Right forelimb (tissue), 1 donor: ENCODE measurements at places on chromosomes 16 and 17.
A peak's percentile ranks its signal among the peaks of the same experiment; 100 is the strongest.

- no peak for DNase-seq
Measured at GRCh38 chr17:66432411-66432957, 130.1 kb downstream of the PRKCA start.

DNA sequence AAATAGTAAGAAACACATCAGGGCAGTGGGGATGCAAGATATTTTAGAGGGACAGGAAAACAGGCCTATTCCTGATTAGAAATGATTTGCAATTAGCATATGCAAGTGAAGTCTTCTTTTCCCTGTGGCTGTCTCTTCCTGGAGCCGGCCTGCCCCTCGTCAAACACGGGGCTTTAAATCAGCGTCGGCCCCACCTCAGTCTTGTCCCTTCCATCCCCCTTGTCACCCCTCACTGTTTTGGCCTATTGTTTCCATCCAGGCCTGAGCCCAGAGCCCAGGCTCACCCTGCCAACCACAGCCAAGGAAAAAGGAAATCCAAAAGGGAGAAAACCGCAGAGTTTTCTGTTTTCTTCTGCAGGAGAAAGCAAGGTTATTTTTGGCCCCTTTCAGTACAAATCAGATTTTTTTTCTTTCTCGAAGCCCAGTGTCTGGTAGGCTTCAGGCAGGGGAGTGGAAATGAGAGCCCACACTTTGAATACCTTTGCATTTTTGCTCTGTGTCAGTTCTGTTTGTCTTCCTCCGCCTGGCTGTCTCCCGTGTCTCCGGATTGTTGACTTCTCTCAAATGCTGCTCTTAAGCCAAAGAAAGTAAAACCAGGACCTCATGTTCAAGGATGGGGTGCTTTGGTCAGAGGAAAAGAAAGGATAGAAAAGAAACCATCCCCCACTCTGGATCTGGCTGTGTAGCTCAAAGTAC is 399.9 kb upstream of the CDH11 start:
- DNase-seq: no peak

GRCh38 chr16:1395444-1396031 is 19.0 kb downstream of the UNKL start:
- no peak for DNase-seq

DNA sequence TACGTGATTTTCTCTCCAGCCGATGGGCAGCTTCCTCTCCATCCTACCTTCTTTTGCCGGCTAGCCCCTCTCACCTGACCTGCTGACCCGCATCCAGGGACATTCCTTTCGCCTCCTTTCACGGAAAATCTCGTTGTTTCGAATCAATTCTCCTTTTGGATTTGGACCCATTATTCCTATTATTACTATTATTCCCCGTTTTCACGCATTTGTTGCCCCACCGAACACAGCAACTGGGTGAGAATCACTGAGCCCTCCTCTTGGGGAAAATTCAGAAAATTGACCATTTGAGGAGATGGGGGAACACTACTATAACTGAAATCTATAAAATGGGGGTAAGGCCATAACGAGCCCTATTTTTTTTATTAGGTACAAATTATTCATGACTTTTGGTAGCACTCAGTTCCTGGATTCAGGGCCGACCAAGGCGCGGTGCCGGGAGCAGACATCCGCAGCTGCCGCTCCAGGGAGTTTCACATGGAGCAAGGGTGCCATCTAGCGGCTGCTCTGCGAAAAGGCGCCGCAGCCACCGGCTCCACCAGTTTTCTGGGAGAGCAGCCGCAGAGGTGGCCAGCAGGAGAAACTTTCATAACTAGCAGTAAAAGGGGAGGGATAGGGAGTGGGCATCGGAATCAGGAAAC is 3.3 kb upstream of the HOXB8 start:
- DNase-seq: peak; percentile 92

- no peak for DNase-seq
Measured at GRCh38 chr16:8919089-8919933, 37.2 kb downstream of the LITAFD start.

DNA sequence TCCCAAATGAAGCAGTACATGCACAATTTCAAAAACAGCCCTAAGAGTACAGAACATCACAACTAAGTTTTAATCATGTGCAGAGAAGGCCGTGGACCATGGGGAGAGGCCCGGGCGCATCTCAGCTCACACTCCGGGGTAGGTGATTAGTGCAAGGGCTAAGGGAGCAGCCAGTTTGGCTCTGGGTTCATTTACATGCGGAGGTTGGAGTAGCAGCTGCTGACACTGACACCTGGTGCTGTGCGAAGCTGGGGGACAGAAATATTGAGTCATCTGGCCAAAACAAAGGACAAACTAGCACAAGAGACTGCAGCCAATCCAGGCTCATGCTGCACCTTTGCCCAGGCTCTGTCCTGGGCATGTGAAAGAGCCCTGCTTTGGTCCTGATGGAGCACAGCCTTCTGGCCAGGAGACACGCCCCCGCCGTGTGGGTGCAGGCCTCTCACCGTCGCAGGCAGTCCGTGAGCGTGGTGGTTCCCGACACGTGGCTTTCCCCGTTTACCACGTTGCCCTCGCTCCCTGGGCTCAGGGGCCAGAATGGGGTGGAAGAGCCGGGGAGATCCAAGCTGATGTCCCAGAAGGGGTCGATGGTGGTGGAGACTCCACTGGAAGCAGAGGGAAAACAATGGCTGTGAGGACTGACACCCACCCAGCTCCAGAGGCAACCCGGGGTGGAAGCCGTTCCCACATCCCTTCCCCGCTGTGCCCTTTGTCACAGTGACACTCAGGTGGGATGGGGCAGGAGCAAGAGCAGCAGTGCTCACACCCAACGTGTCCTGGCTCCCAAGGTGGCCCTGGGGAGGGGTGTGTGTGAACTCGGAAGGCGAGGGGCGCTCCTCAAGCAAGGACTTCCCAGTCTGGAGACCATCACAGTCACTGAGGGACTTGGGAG is 31.9 kb downstream of the USP22 start:
- DNase-seq: no peak

DNA sequence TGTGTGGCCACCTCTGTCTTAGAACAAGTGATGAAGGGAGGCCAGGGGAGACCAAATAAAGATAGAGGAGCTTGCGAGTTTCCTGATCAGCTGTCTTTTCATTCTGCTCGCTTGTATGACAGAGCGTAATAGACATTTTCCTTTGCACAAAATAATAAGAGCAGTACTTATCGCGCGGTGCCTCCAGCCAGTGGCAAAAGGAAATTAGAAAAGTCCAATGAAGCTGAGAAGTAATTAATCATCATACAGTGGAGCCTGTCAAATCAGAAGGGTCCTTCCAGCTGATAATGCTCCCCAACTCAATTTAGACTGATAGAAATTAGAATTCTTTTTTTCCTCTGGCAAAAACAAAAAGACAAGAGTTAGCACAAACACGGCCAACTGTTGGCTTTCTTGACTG is 307.0 kb upstream of the IRX5 start:
- no peak for DNase-seq

DNA sequence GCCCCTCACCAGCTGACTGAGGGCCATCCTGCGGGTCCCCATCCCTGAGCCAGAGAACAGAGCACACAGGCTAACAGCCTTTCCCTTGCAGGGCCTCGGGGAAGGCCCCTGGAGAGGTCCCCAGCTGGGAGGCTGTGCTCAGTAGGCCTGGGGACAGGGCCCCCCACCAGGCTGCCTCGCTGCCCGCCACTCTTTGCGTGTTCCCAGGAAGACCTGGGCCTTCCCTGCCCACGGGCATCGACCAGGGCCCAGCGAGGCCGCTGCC is 785 bp downstream of the HID1 start:
- no peak for DNase-seq

DNA sequence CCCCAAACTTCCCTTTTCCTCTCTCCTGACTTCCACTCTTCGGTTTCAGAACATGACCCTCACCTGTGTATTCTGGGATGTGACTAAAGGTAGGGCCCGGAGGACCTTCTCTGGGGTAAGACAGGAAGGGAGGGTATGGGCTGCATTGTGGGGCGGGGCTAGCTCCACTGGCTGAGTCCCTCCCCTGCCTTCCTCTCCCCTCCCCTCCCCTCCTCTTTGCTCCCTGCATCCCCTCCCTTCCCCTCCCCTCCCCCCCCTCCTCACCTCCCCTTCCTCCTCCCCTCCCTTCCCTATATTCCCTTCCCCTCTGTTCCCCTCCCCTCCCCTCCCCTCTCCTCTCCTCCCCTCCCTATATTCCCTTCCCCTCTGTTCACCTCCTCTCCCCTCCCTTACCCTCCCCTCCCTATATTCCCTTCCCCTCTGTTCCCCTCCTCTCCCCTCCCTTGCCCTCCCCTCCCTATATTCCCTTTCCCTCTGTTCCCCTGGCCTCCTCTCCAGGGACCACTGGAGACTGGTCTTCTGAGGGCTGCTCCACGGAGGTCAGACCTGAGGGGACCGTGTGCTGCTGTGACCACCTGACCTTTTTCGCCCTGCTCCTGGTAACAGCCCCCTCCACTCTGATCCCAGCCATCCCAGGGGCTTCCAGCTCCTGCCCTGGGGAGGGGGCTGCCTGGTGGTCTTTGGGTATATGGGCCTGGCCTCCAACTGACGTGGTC is 11.8 kb downstream of the ADGRG3 start:
- DNase-seq: no peak

- DNase-seq: no peak
Measured at GRCh38 chr16:72673118-72673517, 374.8 kb downstream of the ZFHX3 start.

DNA sequence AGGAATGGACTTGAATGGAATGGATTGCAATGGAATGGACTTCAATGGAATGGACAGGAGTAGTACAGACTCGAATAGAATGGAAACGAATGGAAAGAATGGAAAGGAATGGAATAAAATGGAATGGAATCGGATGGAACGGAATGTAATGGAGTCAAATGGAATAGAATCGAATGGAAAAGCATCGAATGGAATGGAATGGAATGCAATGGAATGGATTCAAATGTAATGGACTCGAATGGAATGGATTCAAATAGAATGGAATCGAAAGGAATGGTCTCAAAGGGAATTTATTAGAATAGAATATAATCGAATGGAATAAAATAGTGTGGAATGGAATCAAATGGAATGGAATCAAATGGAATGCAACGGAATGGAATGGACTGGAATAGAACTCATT is 484.9 kb upstream of the WSB1 start:
- no peak for DNase-seq

DNA sequence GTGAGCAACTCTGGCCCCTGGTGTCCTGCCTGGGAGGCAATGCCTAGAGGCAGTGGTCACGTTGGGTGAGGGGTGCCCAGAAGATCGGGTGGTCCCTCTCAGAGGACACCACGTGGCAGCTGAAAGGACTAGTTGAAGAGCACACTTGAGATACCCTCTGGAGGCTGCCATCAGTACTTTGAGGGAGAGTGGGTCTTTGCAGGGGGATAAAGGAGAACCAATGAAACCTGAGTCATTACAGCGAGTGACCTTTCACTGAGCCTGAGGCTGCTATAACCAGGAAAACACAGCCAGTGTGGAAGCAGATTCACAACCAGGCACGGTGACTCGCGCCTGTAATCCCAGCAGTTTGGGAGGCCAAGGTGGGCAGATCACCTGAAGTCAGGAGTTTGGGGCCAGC is 18.9 kb downstream of the CA4 start:
- peak; percentile 3 for DNase-seq

- no peak for DNase-seq
Measured at GRCh38 chr16:74046524-74046923, 250.1 kb upstream of the PSMD7 start.

DNA sequence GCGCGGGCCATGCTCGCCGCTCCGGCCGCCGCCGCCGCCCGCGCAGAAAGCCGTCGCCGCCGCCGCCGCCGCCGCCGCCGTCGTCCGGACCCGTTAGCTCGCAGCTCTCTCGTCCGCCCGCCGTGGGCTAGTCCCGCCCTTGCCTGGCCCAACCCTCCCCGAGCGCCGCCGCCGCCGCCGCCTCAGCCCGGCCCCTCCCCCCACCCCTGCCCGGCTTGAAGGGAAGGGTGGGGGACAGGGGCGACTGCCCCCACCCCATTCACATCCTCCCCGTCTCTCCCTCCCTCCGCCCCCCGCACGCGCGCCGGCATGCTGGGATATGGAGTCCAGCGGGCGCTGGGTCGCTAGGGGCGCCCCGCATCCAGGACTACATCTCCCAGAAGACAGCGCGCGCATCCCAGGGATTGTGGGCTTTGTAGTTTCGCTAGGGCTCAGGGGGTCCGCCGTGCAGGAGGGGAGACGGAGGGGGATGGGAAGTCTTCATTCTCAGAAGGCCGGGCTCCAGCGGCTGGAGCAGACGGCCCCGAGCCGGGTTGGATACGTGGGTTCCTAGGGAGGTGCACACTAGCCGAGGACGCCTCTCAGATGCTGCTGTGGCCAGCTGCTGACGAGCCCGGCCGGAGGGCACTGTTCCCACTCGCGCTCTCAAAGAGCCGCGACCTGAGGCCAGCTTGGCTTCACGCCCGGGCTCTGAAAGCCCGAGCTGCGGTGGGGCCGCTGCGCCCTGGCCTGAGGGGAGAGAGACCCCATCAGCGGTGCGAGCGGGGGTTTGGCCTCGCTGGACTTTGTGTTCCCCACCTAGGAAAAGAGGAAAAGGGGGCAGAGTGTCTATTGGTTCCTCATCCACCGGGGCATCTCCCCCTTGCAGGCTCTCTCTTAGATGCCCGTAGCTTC is at the start of gene ST3GAL2:
ST3GAL2 (minus strand) TSS at position 132 of the 894 bp plus-strand sequence. CDS start 40,570 bp downstream, outside the sequence.
- DNase-seq: peak; percentile 98

DNA sequence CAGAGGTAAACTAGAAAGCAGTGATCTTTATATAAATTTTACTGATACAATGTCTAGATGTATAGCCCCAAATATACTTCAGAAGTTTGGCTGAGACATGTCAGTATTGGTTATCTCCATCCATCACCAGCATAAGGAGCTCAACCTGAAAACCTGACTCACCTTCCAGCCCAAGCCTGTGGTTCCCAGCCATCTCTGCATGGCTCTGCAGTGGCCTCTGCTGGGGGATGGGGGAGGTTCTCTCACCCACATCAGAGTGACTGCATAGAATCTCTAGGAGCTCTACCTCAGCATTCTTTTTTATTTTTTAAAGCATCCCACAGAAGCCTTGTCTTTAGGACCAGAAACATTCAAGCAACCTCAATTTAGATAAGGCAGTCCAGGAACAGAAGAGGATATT is 27.3 kb downstream of the USP7 start:
- DNase-seq: no peak

- no peak for DNase-seq
Measured at GRCh38 chr17:50871364-50871763, 5.2 kb upstream of the TOB1 start.

- DNase-seq: no peak
Measured at GRCh38 chr16:23388786-23389185, 64.2 kb downstream of the COG7 start.

- no peak for DNase-seq
Measured at GRCh38 chr17:42279776-42280630, 3.8 kb upstream of the STAT5B start.

- DNase-seq: peak; percentile 75
Measured at GRCh38 chr17:4998027-4998731, 429 bp downstream of the KIF1C start.

DNA sequence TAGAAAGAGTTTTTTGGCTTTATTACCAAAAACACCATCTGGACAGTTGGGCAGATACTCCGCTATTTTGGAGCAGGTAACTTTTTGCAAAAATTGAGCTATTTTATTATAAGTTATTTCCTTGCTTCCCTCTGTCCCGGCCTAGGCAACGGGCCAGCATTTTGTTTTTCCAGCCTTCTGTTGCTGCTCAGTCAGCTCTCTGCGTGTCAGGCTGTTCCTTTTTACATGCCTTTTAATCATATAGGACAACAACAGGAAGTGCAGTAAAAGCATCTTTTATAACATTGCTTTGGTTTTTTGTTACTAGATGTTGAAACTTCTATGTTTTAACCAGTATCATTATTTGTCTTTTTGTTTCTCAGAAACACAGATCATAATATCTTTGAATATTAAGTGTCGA is 30.4 kb downstream of the PPM1D start:
- no peak for DNase-seq
